ENCODE measurements at places on chromosomes 1 and 21.
A peak's percentile ranks its signal among the peaks of the same experiment; 100 is the strongest.

- DNase-seq, result peak; percentile 23
Observed at GRCh38 chr1:89987159-89987819, 7.6 kb upstream of the ZNF326 start.

GRCh38 chr21:19475525-19475924 is 1071.9 kb upstream of the TMPRSS15 start:
- no peak for DNase-seq

DNA sequence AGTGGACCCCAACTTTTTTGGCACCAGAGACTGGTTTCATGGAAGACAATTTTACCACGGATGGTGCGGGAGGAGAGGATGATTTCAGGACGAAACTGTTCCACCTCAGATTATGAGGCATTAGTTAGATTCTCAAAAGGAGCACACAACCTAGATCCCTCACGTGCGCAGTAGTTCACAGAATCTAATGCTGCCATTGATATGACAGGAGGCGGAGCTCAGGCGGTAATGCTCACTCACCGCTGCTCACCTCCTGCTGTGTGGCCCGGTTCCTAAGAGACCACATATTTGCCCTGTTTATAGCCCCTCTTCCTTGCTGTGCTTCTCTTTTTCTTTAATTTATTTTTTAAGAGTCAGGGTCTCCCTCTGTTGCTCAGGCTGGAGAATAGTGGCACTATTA is 4.6 kb downstream of the NTRK1 start:
- no peak for DNase-seq

DNA sequence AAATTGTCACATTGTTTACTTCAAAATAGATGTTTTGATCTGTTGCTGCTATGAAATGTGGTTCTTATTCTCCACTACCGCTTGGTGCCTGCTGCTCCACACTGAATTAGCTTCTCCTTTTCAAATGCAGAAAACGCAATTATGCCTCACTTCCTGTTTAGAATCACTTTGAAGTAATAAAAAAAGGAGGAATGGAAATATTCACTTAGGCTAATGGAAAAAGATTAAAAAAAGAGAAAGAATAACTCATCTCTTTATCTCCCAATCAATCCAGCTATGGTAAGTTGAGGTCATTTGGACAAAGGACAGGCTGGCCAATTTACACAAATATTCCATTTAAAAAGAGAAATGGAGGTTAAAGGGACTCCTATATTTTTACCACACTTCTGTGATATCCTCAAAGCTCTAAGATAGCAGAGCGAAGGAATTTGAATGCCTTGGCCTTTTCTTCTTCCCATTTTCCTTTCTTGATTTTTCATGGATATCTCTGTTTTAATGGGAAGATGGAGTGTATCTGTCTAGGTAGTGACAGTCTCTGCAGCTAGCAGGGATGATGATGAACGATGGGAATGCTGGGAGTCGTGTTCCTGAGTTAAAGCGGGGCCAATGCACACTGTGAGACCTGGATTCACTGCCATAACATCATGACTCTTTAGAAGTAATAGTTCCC is 35.7 kb downstream of the RGS5 start:
- no peak for DNase-seq

DNA sequence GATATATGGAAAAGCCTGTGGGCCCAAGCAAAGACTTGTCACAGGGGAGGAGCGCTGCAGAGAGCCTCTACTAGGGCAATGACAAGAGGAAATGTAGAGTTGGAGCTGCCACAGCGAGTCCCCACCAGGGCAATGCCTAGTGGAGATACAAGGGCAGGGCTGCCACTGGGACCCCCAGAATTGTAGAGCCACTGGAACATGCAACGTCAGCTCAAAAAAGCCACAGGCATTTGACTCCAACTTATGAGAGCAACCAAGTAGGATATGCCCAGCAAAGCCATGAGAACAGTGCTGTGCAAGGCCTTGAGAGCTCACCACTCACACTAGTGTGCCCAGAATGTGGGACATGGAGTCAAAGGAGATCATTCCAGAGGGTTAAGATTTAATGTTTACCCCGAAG is 63.7 kb upstream of the CAMK1G start:
- DNase-seq, result no peak

DNA sequence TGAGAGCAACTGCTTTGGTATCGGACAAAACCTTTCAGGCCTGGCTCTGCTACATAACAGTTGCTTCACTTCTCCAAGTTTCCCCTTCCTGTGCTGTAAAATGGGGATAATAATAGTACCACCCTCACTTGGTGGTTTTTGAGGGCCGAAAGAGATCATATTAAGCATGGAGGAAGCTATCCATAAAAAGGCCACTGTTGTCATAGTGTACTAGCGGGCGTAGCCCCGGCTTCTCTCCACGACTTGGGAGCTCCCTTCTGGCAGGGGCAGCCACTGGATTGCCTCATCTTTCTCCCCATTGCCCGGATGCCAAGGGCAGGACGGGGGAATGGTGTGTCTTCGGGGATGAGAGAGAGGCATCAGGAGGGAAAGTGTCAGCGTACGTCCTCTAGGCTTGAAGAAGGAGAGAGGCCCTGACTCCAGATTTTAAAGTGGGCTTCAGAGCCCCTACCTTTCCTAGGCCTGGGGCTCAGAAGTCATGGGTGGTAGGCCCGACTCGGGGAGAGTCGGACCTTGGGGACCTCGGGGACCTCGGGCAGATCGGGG is 548 bp upstream of the MFSD2A start:
- DNase-seq, result no peak

- DNase-seq, result no peak
Observed at GRCh38 chr1:209642816-209643215, 9.4 kb downstream of the LAMB3 start.

GRCh38 chr1:61892977-61893376 is 150.7 kb downstream of the PATJ start:
- DNase-seq, result no peak

DNA sequence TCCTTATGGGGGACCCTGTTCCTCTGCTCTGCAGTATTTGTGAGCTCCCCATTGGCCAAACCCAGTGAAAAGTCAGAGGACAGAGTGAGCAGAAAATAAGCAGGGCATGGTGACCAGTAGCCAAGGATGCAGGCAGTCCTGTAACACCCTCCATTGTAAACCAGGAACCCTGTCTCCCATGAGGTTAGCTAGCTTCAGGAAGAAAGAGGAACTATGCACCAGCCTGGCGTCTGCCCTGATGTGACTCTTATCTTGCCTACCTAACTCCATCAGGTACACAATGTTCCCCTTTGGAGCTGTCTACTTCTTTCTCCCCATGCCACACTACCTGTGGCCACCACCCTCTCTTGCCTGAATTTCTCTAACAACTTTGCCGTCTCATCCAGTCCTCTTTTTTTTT is 119.2 kb downstream of the LRIG2 start:
- no peak for DNase-seq

DNA sequence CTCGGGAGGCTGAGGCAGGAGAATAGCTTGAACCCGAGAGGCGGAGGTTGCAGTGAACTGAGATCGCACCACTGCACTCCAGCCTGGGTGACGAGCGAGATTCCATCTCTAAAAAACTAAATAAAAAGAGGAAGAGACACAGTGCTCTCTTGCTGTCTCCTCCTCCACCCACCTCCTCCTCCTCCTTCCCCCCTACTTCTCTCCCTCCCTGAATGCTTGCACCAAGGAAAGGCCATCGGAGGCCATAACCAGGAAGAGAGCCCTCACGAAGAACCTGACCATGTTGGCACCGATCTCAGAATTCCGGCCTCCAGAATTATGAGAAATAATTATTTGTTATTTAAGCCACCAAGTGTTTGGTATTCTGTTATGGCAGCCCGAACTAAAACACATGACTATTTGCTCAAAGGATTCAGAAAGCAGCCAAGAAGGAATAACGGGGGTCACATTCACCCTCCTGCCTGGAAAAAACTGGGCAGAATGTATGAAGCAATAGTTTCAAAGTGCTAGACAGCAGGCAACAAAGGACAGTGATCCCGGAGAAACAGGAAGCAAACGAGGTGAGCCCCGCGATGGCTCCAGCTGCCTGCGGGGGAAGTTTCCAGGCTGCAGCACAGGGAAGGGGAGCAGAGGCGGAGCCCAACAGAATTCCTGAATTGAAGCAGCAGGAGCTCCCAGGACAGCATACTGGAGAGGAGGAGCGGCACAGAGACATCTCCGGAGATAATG is 35.8 kb downstream of the LDLRAD1 start:
- DNase-seq, result no peak

- DNase-seq, result no peak
Observed at GRCh38 chr1:209585672-209586071, 2.2 kb downstream of the CAMK1G start.

DNA sequence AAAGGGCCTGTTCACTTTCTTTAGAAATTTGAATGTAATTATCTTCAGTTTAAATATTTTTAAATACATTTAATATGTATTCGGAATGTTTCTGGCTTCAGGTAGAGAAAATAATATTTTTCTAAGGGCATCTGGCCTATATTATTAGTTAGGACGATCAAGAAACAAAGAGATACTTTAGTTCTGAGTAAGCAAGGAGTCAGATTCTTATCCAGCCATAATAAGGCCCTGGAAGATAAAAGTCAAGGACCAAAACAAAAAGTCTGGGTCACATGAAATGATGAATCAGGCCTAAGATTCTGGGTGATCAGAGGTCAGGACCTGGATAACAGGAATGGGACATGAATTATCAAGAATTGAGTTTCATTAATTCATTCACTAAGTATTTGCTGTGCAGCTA is 6.3 kb downstream of the PHC2 start:
- no peak for DNase-seq

- no peak for DNase-seq
Observed at GRCh38 chr21:15084668-15085067, 19.9 kb upstream of the NRIP1 start.

- DNase-seq, result no peak
Observed at GRCh38 chr1:9449976-9450696, 89.1 kb upstream of the SLC25A33 start.

DNA sequence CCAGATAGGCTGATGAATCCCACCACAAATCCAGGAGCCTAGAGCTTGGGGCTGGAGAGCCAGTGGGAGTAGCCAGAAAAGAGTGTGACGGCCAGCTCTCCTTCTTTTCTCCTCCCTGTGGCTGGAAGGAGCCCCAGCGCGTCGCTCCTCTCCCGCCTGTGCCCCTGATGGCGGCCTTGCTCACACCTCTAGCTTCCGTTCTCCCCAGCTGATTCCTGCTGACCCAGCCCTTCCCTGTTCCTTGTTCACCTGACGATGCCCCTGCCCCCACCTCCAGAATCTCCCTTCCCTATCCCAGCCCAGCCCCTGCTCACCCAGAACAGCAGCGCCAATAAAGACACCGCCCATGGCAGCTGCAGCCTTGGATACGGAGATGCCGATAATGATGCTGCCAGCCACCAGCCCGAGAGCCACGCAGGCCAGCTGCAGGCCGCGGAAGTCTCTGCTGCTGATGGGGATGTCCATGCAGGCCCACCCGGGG is 656 bp downstream of the KNCN start:
- DNase-seq, result no peak

DNA sequence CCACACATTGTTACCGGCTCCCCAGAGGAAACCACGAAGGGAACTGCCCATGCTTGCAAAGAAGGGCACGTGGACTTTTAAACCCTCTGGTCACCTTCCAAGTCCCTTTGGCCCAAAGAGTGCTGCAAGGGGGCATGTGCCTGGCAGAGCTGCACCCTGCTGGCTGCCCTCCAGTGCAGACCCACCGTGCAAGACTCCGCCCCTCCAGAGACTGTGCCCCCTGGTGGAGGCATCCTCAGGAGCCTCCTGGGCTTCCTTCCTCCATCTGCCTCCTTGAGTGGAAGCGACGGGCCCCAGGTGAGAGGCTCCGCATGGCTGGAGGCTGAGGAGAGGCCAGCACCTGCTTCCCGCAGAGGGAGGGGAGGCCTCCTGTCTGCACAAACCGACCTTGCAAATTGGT is 100.6 kb downstream of the CRYAA start:
- DNase-seq, result no peak

- no peak for DNase-seq
Observed at GRCh38 chr1:72366466-72366865, 84.1 kb upstream of the NEGR1 start.

GRCh38 chr1:230189341-230189740 is 122.3 kb downstream of the GALNT2 start:
- DNase-seq, result no peak

DNA sequence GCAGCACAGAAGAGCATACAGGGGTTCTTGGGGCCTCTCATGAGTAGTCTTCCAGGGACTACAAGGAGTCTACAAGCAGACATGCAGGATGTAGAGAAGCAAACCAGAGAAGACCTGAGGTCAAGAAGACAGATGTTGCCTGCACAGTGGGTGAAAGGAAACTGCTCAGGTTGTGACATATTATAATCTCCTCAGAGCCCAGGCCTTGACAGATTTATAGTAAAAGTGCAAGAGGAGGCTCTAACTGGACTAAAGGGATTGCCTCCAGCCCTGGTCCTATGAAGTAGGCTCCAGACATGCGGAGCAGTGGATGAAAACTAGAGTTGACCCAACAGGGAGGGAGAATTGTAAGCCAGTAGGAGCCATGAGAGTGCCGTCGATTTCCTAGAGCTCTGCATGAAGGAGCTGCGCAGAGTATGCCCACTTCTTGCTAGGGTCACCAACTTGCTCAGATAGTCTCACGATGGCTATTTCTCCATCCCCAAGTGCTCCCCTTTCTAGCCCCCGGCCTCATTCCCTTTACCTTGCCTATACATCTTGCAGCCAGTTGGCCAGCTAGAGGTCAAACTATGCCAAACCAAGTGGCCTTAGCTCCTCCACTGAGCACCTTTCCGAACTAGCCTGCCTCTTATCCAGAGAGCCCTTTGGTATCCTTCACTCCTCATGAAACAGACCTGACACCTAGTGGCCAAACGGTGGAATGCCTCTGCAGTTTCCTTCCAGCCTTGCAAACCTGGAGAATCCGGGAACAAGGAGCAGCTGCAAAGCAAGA is 36.2 kb upstream of the IPO9 start:
- DNase-seq, result peak; percentile 57

DNA sequence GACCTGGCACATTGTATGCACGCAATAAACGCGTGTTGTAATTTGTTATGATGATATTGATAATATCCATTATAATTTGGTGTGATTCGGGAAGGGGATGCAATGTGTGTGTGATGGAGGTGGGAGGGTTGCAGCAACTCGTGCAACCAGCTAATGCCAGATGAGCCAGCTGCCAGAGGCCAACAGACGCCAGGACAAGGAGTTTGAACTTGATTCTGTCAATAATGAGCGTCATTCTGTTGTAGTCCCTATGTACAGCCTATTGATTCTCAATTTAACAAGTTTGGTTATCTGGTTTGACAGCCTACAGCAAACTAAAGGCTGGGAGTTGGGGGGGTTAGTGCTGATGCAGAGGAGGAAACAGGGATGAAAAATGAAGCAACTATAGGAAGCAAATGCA is 35.5 kb downstream of the TIAM1 start:
- no peak for DNase-seq

GRCh38 chr1:77143529-77144121 is 75.6 kb downstream of the PIGK start:
- no peak for DNase-seq

DNA sequence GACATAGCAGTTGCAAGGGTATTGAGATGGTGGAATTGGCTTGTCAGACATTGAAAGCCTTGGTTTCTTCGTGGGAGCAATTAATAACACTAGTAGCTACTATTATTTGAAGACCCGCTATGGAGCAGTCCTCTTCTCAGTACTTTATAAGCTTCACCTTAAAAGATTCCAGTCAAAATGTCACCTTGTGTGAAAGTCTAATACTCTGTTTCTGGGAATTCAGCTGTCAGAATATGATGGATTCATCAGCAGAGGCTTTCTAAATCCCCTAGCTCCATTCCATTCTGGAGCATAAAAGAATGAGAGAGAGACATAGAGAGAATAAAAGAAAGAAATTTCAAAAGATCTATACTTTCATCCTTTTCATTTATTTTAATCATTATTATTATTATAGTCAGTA is 375.9 kb upstream of the ADGRL2 start:
- DNase-seq, result no peak

All from substantia nigra (tissue), 51 donors.